ENCODE measurements at places on chromosomes 11 and 22.

- DNase-seq: no peak
Observed at GRCh38 chr22:40498420-40499208, 128.2 kb downstream of the SGSM3 start.

DNA sequence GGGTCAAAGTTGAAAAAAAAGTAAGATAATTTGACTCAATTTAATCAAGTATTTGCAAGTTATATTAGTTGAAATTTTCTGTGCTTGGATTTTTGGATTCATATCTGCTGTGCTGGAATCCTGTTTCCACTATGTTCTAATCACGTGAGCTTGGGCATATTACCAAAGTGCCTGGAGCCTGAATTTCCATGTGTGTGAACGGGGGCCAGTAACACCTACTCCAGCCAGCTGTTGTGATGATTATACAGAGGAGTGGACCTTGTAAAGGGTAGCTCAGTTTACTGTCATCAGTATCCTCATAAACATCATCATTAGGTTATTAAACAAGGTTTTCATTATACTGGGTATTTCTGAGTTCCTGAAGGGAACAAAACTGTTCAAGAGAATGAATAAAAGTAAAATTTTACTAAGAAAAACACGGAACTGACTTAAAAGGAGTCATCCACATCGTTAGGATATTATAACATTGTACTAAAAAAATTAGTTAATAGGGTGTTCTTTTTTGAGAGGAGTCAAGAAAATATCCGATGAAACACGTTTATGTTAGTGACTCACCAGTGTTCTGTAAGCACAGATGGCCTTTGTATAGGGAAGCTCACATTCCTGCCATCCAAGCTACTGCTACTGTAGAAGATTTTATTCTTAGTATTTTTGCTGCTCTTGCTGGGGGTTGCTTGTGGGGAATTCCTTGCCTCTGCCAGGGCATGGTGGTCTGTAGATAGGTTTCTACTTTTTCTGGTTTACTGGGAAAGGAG, 144.1 kb downstream of the ARHGAP42 start:
- DNase-seq: no peak

- DNase-seq: no peak
Observed at GRCh38 chr22:23530106-23530505, 50.0 kb downstream of the IGLL1 start.

- no peak for DNase-seq
Observed at GRCh38 chr11:34769224-34769623, 147.0 kb downstream of the APIP start.

GRCh38 chr11:5689551-5689983, at the start of gene TRIM22:
Gene TRIM22, plus strand, starts transcription at chr11:5689790. Its CDS starts 6,443 bp downstream, at chr11:5696233.
- DNase-seq: no peak

GRCh38 chr22:30568137-30568805, 6.2 kb downstream of the GAL3ST1 start:
- no peak for DNase-seq

DNA sequence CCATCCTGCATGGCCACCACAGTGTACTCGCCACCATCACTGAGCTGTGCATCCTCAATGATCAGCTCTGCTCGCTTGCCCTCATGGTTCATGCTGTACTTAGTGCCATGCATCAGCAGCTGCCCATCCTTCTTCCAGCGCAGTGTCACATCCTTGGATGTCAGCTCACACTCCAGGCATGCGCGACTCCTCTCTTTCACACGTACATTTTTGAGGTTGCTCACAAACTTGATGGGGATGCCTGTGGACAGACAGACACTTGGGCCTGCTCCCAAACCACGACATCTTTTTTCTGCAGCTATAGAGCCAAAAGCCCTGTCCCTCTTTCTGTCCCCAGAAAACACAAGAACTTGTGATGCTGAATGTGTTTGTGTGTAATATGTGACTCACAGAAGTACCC, 10.5 kb downstream of the IGSF22 start:
- DNase-seq: no peak

DNA sequence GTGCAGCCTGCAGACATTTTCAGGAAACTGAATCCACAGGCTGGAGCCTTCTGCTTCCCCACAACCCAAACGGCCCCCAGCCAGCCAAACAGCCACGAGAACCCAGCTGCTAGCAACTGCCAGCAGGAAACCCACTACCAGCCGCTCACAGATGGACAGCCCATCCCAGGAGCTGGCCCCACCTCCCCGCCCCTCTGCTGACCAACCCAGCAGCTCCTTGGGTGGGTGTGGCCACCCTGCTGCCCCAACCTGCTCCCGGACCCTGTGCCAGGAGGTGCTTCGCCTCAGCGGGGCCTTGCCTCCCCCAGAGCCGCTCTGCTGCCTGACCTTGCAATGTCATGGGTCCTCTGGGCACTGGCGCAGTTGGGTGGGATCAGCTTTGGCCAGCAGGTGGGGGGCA, 8.2 kb upstream of the CCDC188 start:
- DNase-seq: no peak

GRCh38 chr11:58923300-58923788, 15.9 kb upstream of the GLYATL1 start:
- no peak for DNase-seq

Data from NCI-H1105 treated with DMSO at 0.1 percent for 48 hours (cell line).